ENCODE measurements at places on chromosomes 7 and 10.

- no peak overlapping the region for H3K27ac ChIP-seq
- no peak for DNase-seq
- no peaks in the 10 kb centered on the region for H3K36me3 ChIP-seq
- no peak overlapping the region for H3K4me3 ChIP-seq
- H3K4me1 ChIP-seq: no peaks in the 10 kb centered on the region
These were observed 16.0 kb upstream of the DNTT start for GRCh38 chr10:96288151-96288621.

DNA sequence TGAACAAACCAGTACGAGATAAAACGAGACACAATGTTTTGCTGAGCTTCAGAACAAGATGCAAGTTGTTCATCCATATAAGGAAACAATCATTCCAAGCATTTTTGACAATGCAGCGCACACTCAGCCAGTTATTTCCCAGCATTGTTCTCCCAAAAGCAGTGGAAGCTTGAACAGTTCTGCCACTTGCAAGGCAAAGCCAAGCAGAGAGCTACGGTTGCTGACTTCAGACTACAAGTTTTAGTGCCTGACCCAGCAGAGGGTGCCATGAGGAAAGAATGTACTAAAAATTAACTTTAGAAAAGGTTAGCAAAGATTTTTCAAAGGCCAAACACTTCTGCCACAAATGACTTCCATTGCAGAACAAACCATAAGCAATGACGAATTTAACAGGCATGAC lies 152.5 kb downstream of the SLC25A13 start:
- DNase-seq: no peak
- H3K4me1 ChIP-seq: no peaks in the 10 kb centered on the region
- H3K27ac ChIP-seq: no peak overlapping the region

- no peak overlapping the region for H3K27ac ChIP-seq
- no peak for DNase-seq
- H3K4me1 ChIP-seq: no peaks in the 10 kb centered on the region
- H3K27me3 ChIP-seq: no peaks in the 10 kb centered on the region
- no peak overlapping the region for H3K4me3 ChIP-seq
These were observed 1178.0 kb downstream of the REEP3 start for GRCh38 chr10:64699244-64699643.

GRCh38 chr10:101903827-101904550 lies 60.4 kb upstream of the KCNIP2 start:
- no peak overlapping the region for H3K4me3 ChIP-seq
- no peaks in the 10 kb centered on the region for H3K4me1 ChIP-seq
- no peak for DNase-seq
- H3K36me3 ChIP-seq: no peaks in the 10 kb centered on the region
- no peak overlapping the region for H3K27ac ChIP-seq

DNA sequence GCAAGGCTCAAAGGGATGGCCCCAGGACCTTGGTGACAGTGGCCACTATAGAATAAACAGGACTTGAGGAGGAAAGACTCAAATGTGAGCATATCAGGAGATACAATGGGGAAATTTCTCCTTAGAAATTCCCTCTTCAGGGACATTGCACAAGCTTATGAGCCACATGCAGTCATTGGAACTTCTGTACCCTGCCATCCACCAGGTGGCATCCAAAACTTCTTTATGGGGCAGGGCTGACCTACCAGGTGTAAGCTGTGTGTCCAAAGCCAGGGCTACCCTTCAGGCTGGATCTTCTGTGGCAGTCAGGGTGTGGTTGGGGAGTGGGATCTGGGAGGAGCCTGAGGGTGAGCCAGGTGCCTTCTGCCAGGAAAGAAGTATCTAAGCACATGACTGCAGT lies 36.6 kb upstream of the LRRC18 start:
- H3K4me1 ChIP-seq: peaks cover under 1% of the 10 kb centered on the region
- no peak overlapping the region for H3K27ac ChIP-seq
- H3K36me3 ChIP-seq: no peaks in the 10 kb centered on the region
- peak; percentile 36 for DNase-seq
- H3K4me3 ChIP-seq: no peak overlapping the region

DNA sequence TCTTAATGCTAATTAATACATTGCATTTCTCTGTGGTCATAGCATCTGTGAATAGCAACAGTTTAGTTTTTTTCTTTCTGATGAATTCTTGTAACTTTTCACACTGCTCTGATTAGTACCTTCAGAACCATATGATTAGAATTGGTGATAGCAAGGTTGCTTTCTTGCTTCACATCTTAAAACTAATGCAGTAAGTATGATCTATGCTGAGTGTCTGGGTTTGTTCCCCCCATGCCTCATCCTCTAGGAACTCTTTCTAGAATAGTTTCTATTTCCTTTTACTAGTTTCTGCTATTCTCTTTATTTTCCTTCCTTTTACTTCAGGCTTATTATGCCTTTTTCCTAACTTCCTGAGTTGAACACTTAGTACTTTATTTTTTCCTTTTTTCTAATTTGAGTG lies 32.4 kb downstream of the TES start:
- no peaks in the 10 kb centered on the region for H3K4me1 ChIP-seq
- H3K27ac ChIP-seq: no peak overlapping the region
- DNase-seq: no peak
- H3K36me3 ChIP-seq: peaks cover 3% of the 10 kb centered on the region
- no peak overlapping the region for H3K4me3 ChIP-seq
- H3K27me3 ChIP-seq: no peaks in the 10 kb centered on the region

- no peaks in the 10 kb centered on the region for H3K27me3 ChIP-seq
- peak overlapping the region; percentile 59 for H3K27ac ChIP-seq
- peak; percentile 41 for DNase-seq
- no peak overlapping the region for H3K4me3 ChIP-seq
- peaks cover 5% of the 10 kb centered on the region for H3K4me1 ChIP-seq
These were observed 82.7 kb upstream of the GPR22 start for GRCh38 chr7:107387128-107387527.

GRCh38 chr10:116690356-116691322 lies 51.7 kb downstream of the HSPA12A start:
- DNase-seq: no peak
- no peaks in the 10 kb centered on the region for H3K27me3 ChIP-seq
- H3K4me3 ChIP-seq: no peak overlapping the region
- no peak overlapping the region for H3K27ac ChIP-seq
- H3K4me1 ChIP-seq: no peaks in the 10 kb centered on the region

GRCh38 chr7:70727861-70728260 lies 404.1 kb upstream of the GALNT17 start:
- H3K27me3 ChIP-seq: 0 out of 3 replicates have a peak, but pooled peaks cover 5% of the 10 kb centered on the region
- DNase-seq: no peak
- no peaks in the 10 kb centered on the region for H3K4me1 ChIP-seq
- no peak overlapping the region for H3K27ac ChIP-seq
- H3K36me3 ChIP-seq: no peaks in the 10 kb centered on the region
- no peak overlapping the region for H3K4me3 ChIP-seq

- H3K4me3 ChIP-seq: no peak overlapping the region
- H3K36me3 ChIP-seq: no peaks in the 10 kb centered on the region
- H3K4me1 ChIP-seq: no peaks in the 10 kb centered on the region
- no peaks in the 10 kb centered on the region for H3K27me3 ChIP-seq
- DNase-seq: no peak
- H3K27ac ChIP-seq: no peak overlapping the region
These were observed 293.8 kb downstream of the PHTF2 start for GRCh38 chr7:78092331-78092730.

DNA sequence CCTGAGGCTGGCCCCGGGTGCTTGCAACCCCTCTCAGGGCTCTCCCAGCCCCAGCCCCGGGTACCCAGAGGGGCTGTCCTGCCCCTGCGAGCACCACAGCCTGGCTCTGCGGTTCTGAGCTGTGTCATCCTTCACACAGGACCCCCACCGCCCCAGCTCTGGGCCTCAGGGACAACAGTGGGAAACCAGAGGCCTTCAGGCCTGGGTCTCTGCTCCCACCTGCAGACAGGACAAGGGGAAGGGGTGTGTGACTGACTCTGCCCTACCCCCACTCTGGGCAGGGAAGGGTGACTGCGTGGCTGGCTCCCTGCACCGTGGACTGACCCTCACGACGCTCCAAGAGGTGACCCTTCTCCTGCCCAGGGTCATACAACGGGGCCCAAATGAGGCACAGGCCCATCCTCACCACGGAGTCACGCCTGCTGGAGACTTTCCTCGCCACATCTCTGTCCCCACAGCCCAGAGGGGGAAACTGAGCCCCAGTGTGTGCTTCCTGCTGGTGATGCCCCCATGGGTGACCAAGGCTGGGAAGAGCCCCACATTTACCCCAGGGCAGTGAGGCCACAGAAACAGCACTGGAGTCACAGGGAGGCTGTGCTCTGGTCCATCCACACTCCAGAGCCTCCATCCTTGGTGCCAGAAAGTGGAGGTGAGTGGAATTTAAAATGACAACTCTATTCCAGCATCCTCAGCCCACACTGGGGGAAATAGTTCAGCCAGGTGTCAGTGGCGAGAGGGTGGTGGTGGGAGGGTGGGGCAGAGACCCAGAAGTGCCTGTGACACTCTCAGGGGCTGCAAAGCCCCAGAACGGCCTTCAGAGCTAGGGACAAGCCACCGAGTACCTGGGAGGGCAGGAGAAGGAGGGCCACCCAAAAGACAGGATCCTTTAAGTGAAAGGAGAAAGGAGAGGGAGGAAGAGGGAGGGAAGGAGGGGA lies 13.6 kb downstream of the CAMK2B start:
- no peak overlapping the region for H3K4me3 ChIP-seq
- no peaks in the 10 kb centered on the region for H3K36me3 ChIP-seq
- H3K27me3 ChIP-seq: peaks cover 31% of the 10 kb centered on the region
- no peak overlapping the region for H3K27ac ChIP-seq
- no peaks in the 10 kb centered on the region for H3K4me1 ChIP-seq

- no peak overlapping the region for H3K4me3 ChIP-seq
- H3K27ac ChIP-seq: no peak overlapping the region
- no peaks in the 10 kb centered on the region for H3K36me3 ChIP-seq
These were observed 50.9 kb upstream of the PDLIM1 start for GRCh38 chr10:95341716-95342130.
